ENCODE measurements at places on chromosomes 4 and X.

DNA sequence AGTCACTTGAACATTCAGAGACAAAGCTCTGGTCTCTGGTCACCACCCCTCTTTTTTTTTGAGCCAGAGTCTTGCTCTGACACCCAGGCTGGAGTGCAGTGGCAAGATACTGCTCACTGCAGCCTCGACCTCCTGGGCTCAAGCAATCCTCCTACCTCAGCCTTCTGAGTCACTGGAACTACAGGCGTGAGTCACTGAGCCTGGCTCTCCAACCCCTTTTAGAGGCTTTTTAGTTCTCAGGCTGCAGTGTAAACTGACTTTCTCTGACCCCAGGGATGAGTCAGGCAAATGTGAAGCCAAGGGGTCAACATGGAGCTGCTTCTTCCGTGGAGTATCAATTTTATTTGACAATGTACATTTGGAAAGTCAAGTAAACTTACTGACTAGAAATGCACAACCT lies 229.2 kb downstream of the PTTG2 start:
- DNase-seq = peak; percentile 11

- DNase-seq = no peak
Measured at GRCh38 chrX:38919853-38920528, 118.7 kb downstream of the MID1IP1 start.

- DNase-seq = no peak
Measured at GRCh38 chr4:167903291-167903721, 189.0 kb upstream of the ANXA10 start.

DNA sequence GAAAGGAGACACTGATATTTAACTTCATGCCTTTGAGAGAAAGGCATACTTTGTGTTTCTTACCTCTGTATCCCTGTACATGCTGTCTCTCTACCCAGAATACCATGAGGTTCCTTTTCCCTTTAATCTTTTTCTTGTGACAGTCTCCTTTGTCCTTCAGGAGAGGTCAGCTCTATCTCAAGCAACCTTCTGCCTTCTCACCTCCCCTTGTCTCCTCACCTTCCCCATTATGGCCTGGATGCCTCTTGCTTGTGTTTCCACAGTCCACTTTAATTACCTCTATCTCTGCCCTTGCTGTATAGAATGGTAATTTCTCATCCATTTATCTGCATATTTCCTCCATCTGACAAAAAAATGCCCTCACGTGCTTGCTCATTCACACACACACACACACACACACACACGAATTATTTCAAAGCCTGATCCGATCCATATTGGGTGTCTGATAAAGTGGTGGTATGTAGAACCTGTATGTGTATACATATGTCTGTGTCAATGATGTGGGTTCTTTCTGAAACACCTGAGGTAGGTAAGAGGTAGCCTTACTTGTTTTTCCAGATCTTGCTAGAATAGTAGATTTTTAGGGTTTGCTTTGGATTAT lies 28.5 kb downstream of the MSN start:
- no peak for DNase-seq

DNA sequence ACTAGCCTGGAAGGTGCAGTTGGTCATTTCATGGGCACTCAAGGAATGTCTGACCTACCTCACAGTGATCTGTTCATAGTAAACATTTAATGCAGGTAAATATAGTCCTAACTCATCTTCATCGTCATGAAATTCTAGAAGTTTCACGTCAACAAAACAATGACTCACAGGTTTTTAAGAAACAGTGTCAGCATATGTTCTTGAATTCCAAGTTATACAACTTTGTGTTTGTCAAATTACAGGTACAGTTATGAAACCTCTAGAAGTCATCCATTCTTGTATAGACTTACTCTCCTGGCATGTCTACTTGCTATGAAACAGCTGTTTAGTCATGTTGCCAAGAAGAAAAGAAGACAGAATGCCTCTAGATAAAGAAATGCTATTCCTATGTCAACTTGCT lies 46.6 kb downstream of the AFM start:
- no peak for DNase-seq

DNA sequence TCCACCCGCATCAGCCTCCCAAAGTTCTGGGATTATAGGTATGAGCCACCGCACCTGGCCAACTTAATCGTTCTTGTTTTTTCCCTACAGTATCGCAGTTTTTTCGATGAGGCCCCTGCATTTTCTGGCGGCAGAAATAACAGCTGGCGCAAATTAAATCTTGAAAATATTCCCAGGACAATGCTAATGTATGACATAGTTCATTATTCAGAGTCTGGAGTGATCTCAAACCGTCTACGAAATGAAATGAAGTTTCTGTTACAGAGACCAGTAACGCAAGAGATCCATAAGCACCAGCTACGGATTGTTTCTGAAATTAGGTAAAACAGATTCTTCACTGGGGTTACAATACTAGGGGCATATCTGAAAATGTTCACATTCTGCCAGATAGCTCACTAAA lies 27.3 kb downstream of the CXorf58 start:
- DNase-seq = no peak

- no peak for DNase-seq
Measured at GRCh38 chrX:34146906-34147305, 14.8 kb upstream of the FAM47A start.

DNA sequence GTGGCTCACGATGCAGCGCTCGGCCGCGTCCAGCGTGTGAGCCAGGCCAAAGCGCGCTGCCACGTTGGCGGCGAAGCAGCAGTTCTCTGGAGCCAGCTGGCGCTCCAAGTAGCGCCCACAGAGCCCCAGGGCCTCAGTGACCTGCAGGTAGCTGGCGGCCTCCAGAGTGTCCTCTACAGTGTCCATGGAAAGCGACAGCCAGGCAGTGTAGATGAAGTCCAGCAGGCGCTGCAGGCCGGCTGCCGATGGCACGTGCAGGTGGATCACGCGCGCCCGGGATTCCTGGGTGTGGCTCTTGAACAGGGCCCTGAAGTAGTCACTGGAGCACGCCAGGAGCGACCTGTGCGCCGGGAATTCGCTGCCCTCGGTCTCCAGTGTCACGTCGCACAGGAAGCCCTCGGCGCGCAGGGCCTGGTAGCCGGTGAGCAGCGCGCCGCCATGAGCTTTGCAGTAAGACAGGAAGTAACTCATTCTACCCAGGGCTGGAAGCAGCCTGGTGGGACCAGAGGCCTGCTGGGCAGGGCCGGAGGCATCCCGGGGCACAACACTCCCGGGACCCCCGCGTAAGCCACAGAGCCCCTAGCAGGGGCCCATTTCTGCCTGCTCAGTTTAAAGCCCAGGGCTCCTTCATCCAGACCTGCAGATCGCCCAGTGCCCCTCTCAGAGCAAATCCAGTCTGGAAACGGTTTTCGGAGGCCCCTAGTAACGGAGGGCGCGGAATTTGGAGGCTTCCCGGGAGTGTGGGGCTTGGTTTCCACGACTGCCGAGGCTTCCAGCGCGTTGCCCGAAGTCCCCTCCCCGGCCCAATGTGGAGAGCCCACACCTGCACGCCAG lies 595 bp downstream of the KLHL34 start:
- DNase-seq = no peak

DNA sequence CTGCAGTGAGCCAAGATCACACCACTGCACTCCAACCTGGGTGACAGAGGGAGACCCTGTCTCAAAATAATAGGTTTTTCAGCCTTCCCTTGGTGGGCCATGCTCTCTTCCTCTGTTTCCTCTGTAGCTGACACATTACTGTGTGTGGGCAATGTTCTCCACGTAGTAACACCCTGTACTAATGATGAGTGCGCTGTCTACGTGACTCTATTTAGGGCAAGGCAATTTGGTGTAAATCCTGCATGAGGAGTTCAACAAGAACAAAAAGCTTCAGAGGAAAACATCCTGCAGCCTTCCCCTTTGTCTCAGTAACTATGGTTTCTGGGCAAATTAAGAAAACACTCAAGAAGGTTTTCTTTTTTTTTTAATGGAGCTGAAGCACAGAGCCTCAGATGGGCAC lies 24.4 kb upstream of the JAKMIP1 start:
- no peak for DNase-seq

GRCh38 chr4:537436-538264 lies 38.4 kb downstream of the TMEM271 start:
- DNase-seq = no peak

DNA sequence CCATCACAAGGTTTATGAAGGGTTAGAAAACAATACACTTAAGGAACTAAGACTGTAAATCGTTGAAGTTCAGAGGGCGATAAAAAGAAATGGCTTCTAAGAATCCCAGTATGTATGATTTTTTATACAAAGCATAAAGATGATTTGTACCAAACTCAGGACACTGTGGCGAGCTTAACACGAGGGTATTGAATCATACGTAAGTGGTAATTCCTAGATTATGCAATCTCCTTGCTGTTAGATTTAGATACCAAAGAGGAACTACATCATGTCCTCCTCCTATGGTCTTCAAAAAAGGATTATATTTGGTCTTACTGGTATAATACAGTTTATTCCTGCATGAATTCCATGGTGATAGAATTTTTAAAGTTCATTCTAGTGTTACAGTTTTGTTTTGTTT lies 23.9 kb downstream of the NFKB1 start:
- DNase-seq = no peak

DNA sequence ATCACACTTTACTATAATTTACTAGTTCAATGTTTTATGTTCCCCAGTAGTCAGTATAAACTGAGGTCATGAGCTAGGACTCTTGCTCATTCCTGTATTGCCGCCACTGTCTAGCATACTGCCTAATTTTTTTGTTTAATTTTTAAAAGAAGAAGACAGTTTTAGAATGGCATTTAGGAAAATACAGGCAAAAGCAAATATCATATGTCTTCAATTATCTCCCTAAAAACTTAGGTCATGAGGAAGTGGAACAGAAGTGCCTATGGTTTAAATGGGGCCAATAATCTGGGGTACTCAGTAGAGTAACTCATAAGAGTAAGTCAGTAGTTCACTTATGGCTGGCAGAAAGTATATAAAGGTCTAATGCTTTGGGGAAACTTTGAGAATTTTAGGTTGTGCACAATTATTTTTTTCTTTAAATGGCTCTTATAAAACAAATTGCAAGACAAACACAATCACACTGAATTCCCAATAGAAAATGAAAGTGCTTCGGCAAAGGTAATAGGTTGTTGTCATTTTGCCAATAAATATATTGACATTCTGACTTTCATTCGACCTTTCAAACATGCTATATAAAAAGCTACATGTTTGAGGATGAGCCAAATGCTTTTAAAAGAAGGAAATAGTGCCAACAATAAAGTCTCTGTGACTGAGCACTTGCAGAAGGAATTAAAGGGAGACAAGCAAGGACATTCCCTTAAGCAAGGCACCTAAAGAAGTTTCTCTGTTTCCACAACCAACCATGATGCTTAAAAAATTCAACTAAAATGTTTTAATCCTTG lies 390.1 kb downstream of the PDGFC start:
- no peak for DNase-seq

DNA sequence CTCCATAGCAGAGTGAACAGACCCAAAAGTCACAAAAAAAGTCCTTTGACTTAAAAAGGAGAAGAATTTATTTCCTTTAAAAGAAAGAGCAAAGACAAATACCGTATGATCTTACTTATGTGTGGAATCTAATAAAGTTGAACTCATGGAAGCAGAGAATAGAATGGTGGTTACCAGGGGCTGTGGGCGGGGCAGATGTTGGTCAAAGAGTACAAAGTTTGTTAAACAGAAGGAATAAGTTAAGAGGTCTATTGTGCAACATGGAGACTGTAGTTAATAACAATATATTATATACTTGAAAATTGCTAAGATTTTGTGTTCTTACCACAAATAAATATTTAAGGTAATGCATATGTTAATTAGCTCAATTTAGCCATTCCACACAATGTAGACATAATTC lies 173.3 kb upstream of the S100G start:
- DNase-seq = no peak

- no peak for DNase-seq
Measured at GRCh38 chrX:9745417-9746115, 20.1 kb downstream of the GPR143 start.

GRCh38 chr4:75742451-75742850 lies 18.1 kb downstream of the USO1 start:
- no peak for DNase-seq

- DNase-seq = no peak
Measured at GRCh38 chr4:89123451-89123851, 12.1 kb downstream of the TIGD2 start.

DNA sequence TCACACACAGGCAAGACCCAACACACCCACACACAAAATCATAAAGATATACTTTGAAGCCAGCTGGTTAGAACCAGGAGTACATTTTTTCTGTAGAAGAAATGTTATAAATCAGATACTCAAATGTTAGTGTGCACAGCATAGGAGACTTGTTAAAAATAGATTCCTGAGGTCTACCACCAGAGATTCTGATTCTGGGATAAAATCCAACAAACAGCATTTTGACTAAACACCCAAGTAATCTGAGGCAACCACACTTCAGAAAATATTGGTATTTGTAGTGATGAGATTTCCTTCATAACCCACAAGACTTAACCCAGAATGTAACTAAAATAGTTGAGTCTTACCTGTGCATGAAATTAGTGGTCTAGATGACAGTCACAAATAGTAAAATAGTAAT lies 301.8 kb downstream of the HNRNPD start:
- no peak for DNase-seq

- DNase-seq = no peak
Measured at GRCh38 chrX:41377624-41378023, 43.7 kb downstream of the DDX3X start.

DNA sequence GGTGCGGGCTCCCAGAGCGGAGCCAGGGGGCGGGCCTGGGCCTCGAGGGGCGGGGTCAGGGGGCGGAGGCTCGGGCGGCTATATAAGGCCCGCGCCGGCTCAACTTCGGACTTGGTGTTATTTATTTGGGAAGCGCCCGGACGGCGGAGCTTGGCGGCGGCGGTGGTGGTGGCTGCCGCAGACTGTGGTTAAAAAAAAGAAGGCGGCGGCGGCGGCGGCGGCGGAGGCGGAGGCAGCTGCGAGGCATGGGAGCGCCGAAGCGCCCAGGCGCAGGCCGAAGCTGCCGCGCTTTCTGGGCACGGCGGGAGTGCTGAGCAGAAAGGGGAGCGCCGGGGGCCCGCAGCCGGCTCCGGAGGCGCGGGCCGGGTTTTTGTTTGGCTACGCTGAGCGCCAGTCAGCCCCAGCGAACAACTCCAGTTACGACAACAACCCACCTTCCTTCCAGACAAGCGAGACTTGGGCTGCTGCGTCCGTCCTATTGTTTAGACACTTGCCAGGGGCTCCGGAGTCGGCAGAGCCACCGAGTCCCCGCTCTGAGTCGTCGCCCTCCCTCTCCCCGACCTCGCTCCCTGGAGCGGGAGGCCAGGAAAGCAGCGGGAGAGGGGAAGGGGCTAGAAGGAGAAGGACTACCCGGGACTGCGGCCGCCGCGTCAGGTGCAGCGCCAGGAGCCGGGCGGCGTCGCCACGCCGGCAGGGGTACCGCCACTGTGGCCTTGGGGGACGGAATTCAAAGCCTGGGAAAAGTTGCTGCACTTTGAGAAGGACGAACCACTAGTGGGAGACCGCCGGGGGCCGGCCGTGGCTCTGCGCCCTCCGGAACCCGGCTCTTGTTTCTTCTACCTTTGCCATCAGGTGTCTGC lies at the start of gene SLIT2:
SLIT2 (plus strand) TSS at position 110 of the 860 bp plus-strand sequence. CDS start 1,911 bp downstream, outside the sequence.
- DNase-seq = no peak

- DNase-seq = no peak
Measured at GRCh38 chr4:126916049-126916625, 716.6 kb upstream of the INTU start.

- no peak for DNase-seq
Measured at GRCh38 chr4:143382596-143382995, 45.9 kb downstream of the GAB1 start.

GRCh38 chrX:626745-627509 lies 3.7 kb upstream of the SHOX start:
- DNase-seq = no peak
